Suprapubic skin (tissue), 4 donors: ENCODE measurements at places on chromosomes 12 and 14. TPM values are rescaled to one million over a fixed set of nuclear protein-coding genes. Genes with fewer than 3 reads are reported as not detected.

DNA sequence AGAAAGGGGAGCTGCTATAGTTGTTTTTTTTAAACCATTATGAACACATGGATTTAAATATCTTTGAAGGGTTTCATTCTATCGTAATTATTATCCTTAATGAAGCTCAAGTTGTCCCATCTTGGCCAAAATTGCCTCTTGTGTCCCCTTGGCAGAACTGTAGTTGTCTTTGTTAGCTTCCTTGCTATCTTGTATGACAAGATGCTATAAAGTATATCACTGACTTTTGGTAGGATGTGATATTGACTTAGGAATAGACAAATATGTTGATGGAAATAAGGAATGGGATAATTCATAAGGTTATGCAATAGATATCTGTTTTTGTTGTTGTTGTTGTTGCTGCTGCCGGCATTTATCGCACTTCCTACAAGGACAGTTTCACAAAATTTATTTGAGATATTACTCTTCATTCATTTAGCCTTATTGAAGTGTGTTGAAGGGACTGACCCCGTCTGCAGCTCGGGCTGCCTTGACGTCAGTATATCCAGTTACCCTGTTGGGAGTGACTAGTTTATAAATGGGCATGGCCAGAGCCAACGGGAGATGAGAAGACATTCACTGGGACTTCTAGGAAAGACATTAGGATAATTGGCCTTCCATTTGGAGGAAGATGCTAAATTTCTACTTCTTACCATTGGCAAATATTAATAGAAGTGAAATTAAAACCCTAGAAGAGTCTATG is 26.1 kb upstream of the APOLD1 start:
- DNase-seq, result no peak

DNA sequence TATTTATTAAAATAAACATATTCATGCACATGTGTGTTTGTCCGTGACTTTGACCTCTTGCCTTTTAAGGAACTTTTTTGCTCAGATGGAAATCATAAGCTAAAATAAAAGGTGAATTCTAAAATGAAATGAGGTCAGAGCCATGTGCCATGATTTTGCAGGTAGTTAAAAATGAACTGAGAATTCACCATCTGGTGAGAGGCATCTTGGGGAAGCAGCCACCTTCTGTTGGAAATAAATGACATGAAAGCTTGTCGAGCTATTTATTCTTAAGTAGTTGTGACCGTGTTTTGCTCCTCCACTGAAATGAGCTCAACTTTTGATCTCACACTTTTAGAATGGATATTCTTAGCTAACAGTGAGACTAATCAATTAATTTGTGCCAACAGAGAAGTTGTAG is 56.8 kb upstream of the CNOT2 start:
- no peak for DNase-seq

GRCh38 chr12:43210485-43211192 is 341.4 kb downstream of the ADAMTS20 start:
- DNase-seq, result no peak

SOCS2 gene
- 6.6 TPM for total RNA-seq

HOXC12 gene
- 5.4 TPM for total RNA-seq

GAS2L3 gene
- total RNA-seq, result 5.1 TPM

- DNase-seq, result no peak
Observed at GRCh38 chr12:70240673-70241072, 2.6 kb upstream of the CNOT2 start.

GRCh38 chr12:83046019-83046418 is 359.3 kb downstream of the TMTC2 start:
- no peak for DNase-seq

DNA sequence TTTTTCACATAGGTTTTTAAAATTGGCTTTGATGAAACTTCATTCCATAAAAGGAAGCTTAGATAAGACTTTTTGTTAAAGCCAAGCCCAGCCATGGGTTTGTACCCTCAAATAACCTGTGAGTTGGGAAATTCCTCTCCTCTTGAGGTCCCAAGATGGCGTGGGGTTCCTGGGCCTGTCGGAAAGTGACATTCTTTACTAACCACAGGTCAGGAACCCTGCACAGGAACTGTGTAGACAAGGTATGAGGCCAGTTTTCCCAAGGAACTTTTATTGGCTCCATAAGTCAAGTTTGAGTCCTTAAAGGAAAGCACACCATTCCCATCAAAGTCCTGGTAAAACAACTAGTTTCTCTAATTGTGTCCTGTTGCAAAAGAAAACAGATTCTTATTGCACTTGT is 65.0 kb upstream of the AMN start:
- no peak for DNase-seq

GRCh38 chr14:21205026-21205677 is 49.3 kb upstream of the OR5AU1 start:
- no peak for DNase-seq

IGFBP6 gene
- total RNA-seq, result 19.2 TPM

TSPAN11 gene
- total RNA-seq, result 1.5 TPM

DNA sequence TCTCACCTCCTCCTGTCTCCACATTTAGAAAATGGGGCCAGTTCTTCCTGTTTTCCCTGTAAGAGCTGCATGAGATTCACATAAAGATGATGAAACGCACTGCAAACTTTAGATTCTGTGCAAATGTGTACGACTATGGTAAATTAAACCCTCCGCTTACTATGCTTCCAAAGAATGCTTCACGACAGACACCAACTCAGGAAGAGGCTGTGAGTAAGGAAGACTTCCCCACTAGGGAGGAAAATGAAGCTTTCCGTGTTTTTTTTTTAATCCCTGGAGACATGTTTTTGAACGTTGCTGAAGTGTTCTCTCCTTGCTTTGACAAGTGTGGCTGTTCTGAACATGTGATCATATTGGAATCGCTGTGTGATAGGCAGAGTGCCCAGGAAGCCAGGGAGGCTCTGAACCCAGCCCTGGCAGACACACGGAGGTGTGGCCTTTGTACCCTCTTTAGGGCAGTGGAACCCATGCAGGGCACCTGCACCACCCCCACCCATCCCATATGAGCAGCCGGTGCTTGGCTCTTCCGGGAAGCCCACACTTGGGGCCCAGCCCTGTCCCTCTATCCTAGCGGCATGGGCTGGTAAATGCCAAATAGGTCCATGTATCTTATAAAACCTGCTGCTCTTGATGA is 7.5 kb upstream of the SYNE3 start:
- no peak for DNase-seq

- DNase-seq, result no peak
Observed at GRCh38 chr14:32408018-32408417, 78.9 kb downstream of the AKAP6 start.

- DNase-seq, result no peak
Observed at GRCh38 chr14:91998667-91999570, 40.9 kb downstream of the TRIP11 start.

MMP19 gene
- total RNA-seq, result 4.6 TPM

- DNase-seq, result no peak
Observed at GRCh38 chr14:92511453-92512238, 1.9 kb upstream of the RIN3 start.

FAIM2 gene
- 0.38 TPM for total RNA-seq

DNA sequence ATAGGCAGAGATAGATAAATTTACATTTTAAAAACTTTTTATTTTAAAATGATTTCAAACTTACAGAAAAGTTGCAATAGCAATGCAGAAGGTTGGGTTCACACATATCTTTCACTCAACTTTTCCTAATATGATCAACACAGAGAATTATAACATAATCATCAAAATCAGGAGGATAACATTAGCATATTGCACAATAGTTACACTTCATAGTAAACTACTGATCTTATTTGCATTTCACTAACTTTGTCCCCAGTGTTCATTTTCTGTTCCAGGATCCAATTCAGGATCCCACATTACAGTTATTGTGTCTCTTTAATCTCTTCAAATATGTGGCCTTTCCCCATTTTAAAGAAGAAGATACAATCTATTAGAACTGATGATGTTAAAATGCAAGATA is 115.4 kb upstream of the ETV6 start:
- no peak for DNase-seq

TEX22 gene
- 0.80 TPM for total RNA-seq

- no peak for DNase-seq
Observed at GRCh38 chr12:76201758-76202157, 117.3 kb upstream of the NAP1L1 start.

- no peak for DNase-seq
Observed at GRCh38 chr12:128059621-128060370, 207.2 kb upstream of the TMEM132C start.

BCL11B gene
- total RNA-seq, result 53.1 TPM

GRCh38 chr12:123119808-123120207 is 31.1 kb downstream of the PITPNM2 start:
- no peak for DNase-seq

- DNase-seq, result no peak
Observed at GRCh38 chr12:14071833-14072232, 90.4 kb upstream of the GRIN2B start.

MON2 gene
- total RNA-seq, result 56.0 TPM

- DNase-seq, result no peak
Observed at GRCh38 chr14:93956514-93957332, 19.6 kb downstream of the ASB2 start.

DNA sequence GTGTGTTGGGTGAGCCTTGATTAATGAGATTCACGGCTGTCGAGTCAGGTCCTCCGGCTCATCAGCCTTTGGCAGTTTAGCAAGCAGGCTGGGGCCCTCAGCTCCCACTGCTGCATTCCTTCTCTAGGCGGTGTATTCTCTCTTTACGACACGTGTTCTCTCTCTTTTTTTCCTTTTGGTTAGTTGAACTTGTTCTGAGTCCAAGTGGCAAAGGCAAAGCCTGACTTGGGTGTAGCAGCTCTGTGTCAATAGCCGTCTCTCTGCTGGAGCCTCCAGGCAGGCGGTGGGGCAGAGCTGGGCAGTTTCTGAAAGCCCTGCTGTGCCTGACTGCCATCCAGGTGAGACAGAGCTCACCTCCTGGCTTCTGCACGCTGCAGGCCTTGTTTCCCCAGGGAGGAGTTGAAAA is 46.6 kb downstream of the SUSD6 start:
- DNase-seq, result no peak

- no peak for DNase-seq
Observed at GRCh38 chr14:52190337-52190931, 77.1 kb upstream of the PTGDR start.

SLC6A12 gene
- not detected for total RNA-seq

- DNase-seq, result no peak
Observed at GRCh38 chr12:124721501-124722162, 142.0 kb downstream of the SCARB1 start.

DNA sequence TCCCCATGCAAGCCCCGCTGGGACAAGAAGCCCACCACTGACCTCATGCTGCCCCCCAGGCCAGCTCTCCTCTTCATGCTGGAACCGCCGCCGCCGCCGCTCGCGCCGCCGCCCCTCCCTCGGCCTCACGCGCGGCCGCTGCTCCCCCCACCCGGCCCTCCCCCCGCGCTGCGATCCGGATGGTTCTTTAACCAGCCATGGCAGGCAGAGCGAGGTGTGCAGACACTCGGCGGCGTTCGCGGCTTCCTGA is at the start of gene DCAF5:
DCAF5 (minus strand) TSS at position 218 of the 250 bp plus-strand sequence; CDS start at position 77, 141 bp downstream.
- peak; percentile 97 for DNase-seq

GRCh38 chr12:42070036-42070435 is 74.6 kb downstream of the GXYLT1 start:
- no peak for DNase-seq

GRCh38 chr12:130829391-130830245 is 9.4 kb downstream of the STX2 start:
- peak; percentile 67 for DNase-seq

TSHR gene
- total RNA-seq, result not detected

GRCh38 chr12:85874031-85874461 is at the start of gene NTS:
TSS of gene NTS (plus strand) at chr12:85874295. CDS start at chr12:85874404, 109 bp downstream.
- no peak for DNase-seq

DNA sequence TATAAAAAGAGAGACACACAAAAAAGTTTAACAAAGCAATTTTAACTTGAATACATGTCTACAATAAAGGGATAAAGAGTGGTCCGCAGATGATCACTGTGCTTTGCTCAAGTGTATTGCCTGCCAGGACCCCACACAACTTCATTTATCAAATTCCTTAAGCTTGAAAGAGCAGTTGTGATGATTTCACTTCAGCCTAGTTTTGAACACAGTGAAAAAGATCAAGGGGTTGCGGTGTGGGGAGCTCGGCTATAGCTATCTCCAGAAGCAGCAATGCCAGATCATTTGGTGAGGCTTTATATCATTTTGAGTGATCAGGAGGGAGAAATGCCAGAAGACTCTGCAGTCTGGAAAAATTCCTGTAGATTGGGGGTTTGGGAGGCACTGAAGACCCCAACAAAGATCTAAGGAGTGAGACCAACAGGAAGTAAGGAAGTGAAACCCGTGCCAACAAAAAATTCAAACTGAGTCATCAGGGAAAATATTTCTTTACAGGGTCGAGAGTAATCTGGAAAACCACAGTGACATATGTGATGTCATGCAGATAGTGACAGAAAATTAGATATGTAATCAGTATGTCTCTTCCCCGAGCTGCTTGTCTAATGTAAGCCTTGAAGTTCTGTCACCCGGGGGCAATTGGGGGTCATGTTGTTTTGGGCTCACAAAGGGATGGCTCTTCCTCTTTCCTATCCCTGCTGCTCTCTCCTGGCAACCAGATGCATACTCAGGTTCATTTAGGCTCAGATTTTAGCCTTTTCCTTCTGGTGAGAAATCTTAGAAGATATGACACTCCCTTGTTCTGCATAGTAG is 221.8 kb downstream of the MSRB3 start:
- DNase-seq, result no peak

- DNase-seq, result no peak
Observed at GRCh38 chr14:90132821-90133570, 71.2 kb downstream of the KCNK13 start.

DNA sequence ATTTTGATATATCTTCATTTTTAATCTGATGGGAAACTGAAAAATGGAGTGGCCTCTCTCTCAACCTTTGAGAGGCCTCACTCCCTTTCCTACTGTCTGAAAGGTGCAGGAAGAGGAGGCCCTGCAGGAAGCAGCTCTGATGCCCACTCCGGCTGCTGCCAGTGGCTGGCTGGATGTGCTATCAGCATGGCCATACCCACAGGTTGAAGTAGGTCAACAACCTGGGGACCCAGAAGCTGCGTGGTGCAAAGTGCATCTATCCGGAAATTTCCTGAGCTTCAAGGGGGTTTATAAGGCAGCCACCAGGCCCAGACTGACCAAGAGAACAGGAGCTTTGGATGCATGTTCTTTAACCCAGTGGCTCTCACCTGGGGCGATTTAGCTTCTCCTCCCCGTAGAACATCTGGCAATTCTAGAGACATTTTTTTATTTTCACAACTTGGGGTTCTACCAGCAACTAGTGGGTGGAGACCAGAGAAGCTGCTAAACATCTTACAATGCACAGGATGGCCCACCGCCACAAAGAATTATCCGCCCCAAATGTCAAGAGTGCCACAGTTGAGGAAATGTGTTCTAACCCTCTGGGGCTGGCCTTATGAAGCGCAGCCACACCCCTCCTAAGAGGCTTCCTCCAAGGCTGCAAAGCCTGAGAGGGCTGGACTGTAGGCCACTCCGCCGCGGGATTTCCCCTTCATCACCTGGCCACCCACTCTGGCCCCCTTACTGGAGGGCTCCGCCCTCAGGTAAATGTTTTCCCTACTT is 8.2 kb upstream of the BATF start:
- DNase-seq, result no peak

GRCh38 chr12:108299980-108300696 is 39.0 kb downstream of the CMKLR1 start:
- DNase-seq, result no peak

TCL1B gene
- not detected for total RNA-seq
